Fibroblast of lung (primary cell): ENCODE measurements at places on chromosomes 11 and 22. TPM values are rescaled to one million over a fixed set of nuclear protein-coding genes. Genes with fewer than 3 reads are reported as not detected.

GRCh38 chr11:107706531-107706930 lies 5.3 kb downstream of the SLN start:
- no peak for DNase-seq

GRCh38 chr11:111361874-111362273 lies 17.2 kb downstream of the POU2AF1 start:
- DNase-seq: no peak

GRCh38 chr11:58027341-58027740 lies 3.4 kb upstream of the OR6Q1 start:
- DNase-seq: peak; percentile 49

DNA sequence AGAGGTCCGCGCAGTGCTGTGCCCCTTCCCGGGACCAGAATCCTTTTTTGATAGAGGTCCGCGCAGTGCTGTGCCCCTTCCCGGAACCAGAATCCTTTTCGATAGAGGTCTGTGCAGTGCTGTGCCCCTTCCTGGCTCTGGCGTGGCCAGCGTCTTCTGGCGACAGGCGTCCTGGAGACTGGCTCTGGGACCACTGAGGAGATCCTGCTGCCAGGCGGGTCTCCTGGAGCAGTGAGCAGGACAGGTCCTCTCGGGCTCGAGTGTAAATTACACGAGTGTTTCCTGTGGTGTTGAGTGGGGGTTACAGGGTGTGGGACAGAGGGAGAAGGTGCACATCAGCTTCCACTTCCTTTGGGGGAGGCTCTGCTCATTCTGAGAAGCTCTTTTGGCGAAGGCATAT lies 98.1 kb downstream of the TBC1D22A start:
- DNase-seq: no peak

Gene TMPRSS13
- total RNA-seq: not detected in 2 replicates

DNA sequence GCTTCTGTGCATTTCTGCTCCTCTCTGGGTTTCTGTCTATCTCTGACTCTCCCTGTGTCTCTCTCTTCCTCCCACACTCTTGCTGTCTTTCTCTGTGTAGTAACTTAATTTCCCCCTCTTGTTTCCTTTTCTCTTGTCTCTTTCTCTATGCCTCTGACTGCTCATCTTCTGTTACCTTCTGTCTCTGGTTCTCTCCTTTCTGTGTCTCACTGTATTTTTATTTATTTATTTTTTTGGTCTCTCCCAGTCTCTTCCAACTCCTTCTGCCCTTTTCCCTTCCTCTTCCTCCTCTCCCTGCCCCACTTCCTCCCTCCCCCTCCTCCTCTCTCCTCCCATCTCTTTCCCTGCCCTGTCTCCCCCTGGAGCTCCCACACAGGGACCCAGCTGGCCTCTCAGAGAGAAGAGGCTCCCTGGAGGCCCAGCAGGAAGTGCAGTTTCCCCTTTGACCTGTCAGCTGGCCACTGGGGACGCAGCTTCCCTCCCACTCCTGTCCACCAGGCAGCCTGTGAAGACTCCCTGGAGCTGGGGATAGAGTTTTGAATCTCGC lies 38.3 kb upstream of the MYH9 start:
- peak; percentile 59 for DNase-seq

- peak; percentile 70 for DNase-seq
Measured at GRCh38 chr11:30561691-30562415, 24.3 kb downstream of the MPPED2 start.

DNA sequence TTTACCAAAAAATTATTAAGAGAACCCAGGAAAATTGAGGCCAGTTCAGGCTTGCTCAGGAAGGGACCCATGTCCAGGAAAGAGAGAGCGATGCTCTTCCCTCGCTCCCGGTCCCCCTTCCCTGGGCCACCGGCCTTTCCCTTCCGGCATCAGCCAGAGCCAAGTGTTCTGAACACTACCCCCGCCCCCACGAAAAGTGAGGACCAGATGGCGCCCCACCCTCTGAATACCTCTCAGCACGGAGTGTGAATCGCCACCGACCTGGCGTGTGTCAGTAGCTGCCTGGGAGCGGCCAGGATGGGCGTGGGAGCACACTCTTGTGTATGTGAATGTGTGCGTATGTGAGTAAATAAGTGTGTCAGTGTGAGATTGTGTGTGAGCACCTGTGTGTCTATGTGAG lies 20.2 kb downstream of the RPS6KA4 start:
- no peak for DNase-seq
